ENCODE measurements at places on chromosomes 7 and 10. TPM values are rescaled to one million over a fixed set of nuclear protein-coding genes. Genes with fewer than 3 reads are reported as not detected.

The IRF5 gene
- total RNA-seq: 11.9 TPM

The FAM241B gene
- 2.4 TPM for total RNA-seq

The PHYHIPL gene
- total RNA-seq: not detected

GRCh38 chr7:46680147-46680546 lies 759.1 kb upstream of the IGFBP3 start:
- no peak for DNase-seq

- DNase-seq: no peak
Observed at GRCh38 chr10:124364674-124365073, 54.0 kb downstream of the OAT start.

- DNase-seq: no peak
Observed at GRCh38 chr10:124827474-124827873, 25.9 kb downstream of the ABRAXAS2 start.

- DNase-seq: no peak
Observed at GRCh38 chr7:157271315-157271990, 65.4 kb upstream of the DNAJB6 start.

All from thoracic aorta (tissue), 2 donors.